Stimulated activated CD8-positive, alpha-beta memory T cell treated with anti-CD3 and anti-CD28 coated beads, Interleukin-15, amount 100 ng/mL, for 4 hours (primary cell): ENCODE measurements at places on chromosomes 4 and X.

GRCh38 chr4:53932796-53933610, 131.4 kb downstream of the CHIC2 start:
- no peak for DNase-seq

- DNase-seq: no peak
These were observed 620 bp downstream of the ANAPC10 start for GRCh38 chr4:145097331-145097820.

- DNase-seq: no peak
These were observed 964.7 kb downstream of the PCDH19 start for GRCh38 chrX:99445336-99445735.

DNA sequence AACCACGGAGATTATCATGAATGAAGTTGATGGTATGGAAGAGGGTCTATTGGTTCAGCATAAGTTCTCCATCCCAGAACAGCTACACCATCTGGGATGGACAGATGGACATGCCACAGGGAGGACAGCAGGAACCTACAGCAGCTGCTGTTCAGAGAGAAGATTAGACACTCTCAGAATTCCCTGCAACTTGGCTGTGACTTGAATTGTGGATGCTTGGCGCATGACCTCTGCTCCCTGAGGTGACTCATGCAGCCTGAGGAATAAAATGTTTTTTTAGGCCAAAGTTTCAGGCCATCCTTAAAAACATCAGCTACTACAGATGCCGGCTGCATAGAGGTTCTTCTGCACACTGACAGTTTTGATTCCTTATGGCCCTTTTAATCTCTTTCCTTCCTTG, 97.3 kb downstream of the RS1 start:
- no peak for DNase-seq

DNA sequence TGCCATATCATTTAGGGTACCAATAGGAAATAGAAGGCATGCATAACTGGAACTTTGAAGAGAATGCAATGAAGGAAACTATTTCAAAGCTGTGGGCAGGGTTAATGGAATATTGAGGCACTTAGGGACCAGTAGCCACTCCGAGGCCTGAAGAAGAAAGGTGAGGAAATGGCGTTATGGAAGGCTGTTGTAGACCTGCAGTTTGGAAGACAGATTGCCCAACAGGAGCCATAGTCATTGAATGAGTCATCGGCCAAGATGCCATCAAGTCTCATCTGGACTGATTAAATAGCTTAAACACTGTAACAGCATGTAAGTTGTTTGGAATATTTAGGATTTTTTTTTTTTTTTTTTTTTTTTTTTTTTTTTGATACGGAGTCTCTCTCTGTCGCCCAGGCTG, 11.6 kb downstream of the CXCL13 start:
- DNase-seq: no peak

- no peak for DNase-seq
These were observed 39.4 kb downstream of the ERVMER34-1 start for GRCh38 chr4:52711834-52712250.

GRCh38 chr4:15910155-15910940, 28.2 kb downstream of the FGFBP1 start:
- DNase-seq: no peak

GRCh38 chr4:147674073-147674472, 9.9 kb downstream of the PRMT9 start:
- DNase-seq: no peak

- DNase-seq: no peak
These were observed 81.1 kb upstream of the CT45A1 start for GRCh38 chrX:135632353-135632752.

DNA sequence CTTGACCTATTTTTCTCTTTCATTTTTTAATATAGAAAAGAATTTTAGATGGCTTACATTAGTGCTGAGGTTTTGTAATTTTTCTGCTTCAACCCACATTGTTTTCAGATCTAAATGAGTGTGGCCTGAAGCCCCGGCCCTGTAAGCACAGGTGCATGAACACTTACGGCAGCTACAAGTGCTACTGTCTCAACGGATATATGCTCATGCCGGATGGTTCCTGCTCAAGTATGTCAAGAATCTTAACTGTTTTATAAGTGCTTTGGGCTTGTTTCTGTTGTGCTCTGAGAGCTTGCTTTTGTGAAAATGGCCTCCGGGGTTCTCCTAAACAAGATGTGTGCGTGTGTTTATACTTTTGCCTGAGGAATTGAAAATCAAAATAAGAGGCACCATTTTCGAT, 41.6 kb downstream of the NPNT start:
- no peak for DNase-seq

DNA sequence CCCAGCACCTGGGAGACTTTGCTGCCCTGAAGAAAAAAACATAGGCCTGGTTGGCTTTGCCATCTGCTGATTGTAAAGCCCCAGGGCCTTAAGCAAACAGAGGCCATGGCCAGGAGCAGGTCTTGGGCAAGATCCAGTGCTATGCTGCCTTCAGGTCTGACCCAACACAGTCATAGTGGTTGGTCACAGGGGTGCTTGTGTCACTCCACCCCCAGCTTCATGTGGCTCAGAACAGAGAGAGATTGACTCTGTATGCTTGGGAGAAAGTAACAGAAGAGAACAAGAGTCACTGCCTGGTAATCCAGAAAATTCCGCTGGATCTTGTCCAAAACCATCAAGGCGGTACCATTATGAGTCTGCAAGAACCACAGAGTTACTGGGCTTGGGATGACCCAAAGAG, 24.4 kb upstream of the SMARCA5 start:
- DNase-seq: no peak

DNA sequence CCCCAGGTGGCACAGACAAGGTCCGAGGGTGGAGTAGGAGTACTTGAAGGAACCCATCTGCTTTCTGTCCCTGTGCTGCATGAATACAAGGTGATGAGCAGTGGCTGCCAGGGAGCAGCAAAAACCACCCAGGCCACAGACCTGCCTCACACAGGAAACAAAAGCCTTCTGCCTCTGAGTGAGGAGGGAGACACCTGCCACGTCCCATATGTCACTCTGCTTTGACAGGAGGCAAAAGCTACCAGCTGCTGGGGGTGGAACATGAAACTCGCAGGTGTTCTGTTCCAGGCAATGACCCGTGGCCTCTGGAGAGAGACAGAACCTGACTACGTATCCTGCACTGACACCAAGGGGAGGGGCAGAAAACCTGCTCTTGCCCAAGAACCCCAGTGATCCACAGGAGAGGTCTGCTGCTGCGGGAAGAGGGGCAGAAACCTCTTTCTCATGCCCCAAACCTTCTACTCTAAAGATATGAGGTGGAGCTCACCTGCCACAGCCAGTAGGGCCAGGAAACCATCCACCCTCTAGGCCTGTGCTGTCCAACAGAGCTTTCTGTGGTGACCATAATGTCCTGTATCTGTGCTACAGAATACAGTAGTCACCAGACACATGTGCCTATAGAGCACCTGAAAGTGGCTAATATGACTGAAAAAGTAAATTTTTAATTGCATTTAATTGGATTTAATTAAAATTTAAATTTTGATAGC, 172.9 kb downstream of the PRDM5 start:
- no peak for DNase-seq

DNA sequence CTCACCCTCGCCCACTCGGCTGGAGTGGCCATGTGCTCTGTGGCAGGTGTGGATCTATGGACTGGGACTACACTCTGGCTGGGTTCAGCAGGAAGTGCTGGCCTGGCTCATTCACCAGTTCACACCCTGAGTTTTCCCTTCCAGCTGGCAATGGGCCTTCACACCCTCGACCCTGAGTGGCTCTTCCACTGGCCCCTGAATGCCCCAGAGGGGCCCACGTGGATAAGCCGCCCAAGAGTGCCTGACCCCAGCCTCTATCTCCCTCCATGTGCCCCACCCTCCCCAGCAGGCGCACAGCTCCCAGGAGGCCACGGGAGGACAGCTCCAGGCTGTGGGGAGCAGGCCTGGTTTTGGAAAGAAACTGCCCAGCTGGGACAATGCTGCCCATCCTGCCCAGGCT, 234.1 kb downstream of the AFAP1 start:
- DNase-seq: no peak

GRCh38 chr4:71147261-71147660, 153.8 kb downstream of the DCK start:
- no peak for DNase-seq

GRCh38 chrX:20693078-20693477, 426.4 kb upstream of the RPS6KA3 start:
- DNase-seq: no peak
